CD4-positive, alpha-beta T cell treated with Interleukin-6 for 4 hours (primary cell): ENCODE measurements at places on chromosomes 12 and 14.
A peak's percentile ranks its signal among the peaks of the same experiment; 100 is the strongest.

DNA sequence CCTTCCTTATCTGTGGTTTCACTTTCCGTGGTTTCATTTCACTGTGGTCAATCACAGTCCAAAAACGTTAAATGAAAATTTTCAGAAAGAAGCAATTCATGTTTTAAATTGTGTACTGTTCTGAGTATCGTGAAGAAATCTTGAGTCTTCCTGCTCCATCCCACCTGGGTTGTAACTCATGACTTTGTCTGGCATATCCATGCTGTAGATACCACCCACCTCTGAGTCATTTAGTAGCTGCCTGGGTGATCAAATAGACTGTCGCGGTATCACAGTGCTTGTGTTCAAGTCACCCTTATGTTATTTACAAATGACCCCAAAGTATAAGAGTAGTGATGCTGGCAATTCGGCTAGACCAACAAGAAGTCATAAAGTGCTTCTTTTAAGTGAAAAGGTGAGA, 521.2 kb downstream of the AACS start:
- no peak for DNase-seq

GRCh38 chr12:108826101-108826806, 31.1 kb downstream of the SSH1 start:
- no peak for DNase-seq

GRCh38 chr12:109723311-109723881, 9.8 kb downstream of the FAM222A start:
- no peak for DNase-seq

DNA sequence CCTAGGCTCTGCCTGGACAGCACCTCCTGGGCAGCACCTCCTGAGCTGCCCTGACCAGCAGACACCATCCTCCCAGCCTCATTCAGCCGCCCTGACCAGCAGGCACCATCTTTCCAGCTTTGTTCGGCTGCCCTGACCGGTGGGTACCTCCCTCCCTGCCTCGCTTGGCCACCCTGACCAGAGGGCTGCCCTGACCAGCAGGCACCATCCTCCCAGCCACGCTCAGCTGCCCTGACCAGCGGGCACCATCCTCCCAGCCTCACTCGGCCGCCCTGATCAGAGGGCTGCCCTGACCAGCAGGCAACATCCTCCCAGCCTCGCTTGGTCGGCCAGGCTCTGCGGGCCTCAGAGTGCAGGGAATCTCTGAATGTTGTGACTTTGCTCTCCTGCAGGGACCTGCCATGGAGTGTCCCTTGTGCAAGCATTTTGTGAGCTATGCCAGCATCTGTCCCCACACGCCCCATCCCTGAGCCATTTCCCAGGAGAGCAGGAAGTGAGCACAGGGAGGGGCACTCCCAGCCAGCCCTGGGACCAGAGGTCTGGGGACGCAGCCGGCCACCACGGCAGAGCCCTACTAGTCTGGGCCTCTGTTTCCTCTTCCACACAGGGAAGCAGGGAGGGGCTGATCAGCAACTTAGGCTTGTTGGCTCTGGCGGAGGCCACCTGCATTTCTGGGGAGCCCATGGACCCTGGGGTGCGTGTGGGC, 265.5 kb downstream of the SEC23A start:
- DNase-seq, result no peak

GRCh38 chr12:1161197-1161596, 170.2 kb downstream of the ERC1 start:
- DNase-seq, result no peak

- no peak for DNase-seq
Measured at GRCh38 chr14:51521764-51522163, 129.9 kb upstream of the FRMD6 start.

DNA sequence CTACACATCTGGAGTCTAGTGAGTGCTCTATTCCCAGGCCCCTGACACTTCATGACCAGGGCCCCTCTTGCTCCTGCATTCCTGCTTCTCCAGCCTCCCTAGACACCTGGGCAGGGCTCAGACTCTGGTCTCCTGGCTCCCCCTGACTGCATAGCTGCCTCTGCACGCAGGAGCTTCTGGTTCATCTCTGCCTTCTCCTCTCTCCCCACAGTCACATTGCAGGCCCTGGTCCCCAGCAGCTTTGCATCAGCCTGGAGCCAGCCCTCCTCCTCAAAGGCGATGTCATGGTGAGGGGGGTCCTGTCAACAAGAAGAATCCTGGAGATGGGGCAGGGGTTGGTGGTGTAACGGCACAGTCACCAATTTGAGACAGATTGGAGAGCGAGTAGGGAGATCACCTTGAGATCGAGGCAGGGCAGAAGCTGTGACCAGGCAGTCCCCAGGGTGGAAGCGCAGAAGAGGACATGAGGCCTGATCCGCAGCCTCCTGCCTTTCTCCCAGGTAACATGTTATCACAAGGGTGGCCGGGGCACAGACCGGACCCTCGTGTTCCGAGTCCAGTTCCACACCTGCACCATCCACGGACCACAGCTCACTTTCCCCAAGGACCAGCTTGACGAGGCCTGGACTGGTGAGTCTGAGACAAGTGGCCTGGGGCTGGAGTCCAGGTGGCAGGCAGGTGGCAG, 8.1 kb downstream of the TNS2 start:
- DNase-seq, result no peak

DNA sequence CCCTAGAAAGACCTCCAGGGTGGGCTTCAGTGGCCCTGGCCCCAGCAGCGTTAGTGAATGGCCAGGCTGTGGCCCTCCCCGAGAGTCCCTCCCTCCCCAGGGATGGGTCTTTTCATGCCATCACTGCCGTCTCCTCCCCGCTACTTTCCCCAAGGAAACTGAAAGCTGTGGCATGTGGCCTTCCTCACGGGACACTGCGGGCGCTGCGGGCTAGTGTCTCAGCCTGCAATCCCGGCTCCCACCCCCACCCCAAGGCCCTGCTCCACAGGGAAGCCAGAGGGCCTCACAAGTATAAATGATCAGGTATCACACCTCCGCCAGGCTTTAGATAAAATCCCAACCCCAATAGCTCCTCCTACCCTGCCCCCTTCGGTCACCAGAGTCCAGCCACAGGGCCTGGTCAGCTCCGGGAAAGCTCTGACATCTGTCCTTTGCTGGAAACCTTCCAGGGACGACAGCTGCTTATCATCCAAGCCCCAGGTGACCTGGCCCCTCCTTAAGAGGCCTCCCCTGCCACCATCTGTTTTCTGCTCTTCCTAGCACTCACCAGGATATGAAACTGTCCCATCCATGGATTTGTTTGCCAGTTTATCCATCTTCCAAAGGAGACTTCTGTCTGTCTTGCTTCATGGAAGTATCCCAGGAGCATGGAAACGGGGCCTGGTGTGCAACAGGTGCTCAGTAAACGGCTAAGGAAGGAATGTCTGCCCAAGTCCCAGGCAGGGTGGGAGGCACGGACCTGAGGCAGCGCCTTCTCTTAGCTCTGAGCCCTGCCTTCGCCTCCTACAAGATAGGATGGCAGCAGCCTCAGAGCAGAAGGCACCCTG, 31.6 kb downstream of the CCDC85C start:
- DNase-seq, result no peak

- no peak for DNase-seq
Measured at GRCh38 chr12:77600468-77600843, 230.2 kb upstream of the NAV3 start.

GRCh38 chr12:52316701-52317100, 4.5 kb downstream of the KRT83 start:
- no peak for DNase-seq

DNA sequence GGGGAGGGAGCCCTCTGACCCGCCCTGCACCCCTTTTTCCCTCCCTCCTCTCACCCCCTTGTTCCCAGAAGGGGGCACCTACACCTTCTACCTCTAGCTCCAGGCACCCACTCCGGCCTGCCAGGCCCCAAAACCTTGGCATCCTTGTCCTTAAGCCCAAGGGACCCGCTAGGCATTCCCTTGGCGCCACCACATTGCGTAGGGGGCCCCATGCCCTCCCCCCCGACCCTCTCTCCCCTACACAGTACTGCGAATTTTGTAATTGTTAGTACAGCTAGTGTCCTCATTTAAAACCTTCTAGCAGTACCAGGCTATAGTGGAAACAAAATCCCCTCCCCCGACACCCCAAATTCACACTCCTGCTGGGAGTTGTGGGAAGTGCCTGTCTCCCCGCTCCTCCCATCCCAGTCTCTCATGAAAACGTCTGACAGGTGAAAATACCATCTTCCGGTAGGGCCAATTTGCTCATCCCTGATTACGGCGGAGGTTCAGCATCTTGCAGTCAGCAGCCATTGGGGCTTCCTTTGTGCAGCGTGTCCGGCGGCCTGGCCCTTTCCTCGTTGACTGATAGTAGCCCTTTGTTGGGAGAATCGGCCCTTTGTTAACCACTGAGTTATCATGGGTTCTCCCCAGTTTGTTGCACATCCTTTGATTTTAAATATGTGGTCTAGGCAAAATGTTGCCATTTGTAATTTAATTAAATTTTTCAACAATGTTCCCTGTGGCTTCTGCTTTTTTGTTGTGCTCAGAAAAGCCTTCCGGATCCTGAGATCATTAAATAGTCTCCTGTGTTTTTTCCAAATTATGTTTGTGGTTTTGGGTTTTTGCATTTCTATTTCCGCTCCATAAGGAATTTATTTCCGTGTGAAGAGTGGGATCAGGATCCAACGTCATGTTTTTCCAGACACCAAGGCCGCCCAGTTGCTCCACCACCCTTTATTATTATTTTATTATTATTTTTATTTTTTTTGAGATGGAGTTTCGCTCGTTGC, 7.9 kb upstream of the CEP170B start:
- no peak for DNase-seq

GRCh38 chr12:40903040-40903439, 210.8 kb downstream of the CNTN1 start:
- DNase-seq, result no peak

DNA sequence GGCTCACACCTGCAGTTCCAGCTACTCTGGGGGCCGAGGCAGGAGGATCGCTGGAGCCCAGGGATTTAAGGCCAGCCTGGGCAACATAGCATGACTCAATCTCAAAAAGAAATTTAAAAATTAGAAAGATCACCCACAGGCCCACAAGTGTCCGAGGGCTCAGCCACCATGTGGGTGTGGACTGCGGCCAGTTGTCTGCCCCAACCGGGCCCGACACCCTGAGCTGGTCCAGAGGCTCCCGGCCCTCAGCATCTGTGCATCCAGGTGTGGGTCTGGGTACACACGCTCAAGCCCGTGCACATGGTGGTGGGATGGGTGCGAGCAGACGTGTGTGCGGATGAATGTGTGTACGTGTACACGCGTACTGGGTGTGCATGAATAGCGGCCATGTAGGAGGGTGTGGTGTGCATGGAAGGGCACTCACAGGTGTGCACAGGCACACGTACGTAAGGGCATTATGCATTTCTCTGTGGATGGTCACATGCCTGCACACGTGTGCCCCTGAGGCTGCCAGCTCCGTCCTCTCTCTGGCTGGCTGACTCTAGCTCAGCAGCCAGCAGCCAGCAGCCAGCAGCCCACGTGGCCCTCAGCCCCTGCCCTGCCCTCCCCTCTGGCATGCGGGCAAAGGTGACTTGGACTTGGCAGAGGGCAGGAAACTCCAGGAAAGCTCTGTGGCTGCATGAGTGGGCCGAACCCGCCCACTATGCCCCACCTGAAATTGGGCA, 23.3 kb upstream of the NUDT14 start:
- DNase-seq, result no peak

- no peak for DNase-seq
Measured at GRCh38 chr12:52247622-52248540, 14.8 kb downstream of the KRT7 start.

GRCh38 chr12:53677016-53677799, 1.3 kb upstream of the ATP5MC2 start:
- DNase-seq, result no peak

DNA sequence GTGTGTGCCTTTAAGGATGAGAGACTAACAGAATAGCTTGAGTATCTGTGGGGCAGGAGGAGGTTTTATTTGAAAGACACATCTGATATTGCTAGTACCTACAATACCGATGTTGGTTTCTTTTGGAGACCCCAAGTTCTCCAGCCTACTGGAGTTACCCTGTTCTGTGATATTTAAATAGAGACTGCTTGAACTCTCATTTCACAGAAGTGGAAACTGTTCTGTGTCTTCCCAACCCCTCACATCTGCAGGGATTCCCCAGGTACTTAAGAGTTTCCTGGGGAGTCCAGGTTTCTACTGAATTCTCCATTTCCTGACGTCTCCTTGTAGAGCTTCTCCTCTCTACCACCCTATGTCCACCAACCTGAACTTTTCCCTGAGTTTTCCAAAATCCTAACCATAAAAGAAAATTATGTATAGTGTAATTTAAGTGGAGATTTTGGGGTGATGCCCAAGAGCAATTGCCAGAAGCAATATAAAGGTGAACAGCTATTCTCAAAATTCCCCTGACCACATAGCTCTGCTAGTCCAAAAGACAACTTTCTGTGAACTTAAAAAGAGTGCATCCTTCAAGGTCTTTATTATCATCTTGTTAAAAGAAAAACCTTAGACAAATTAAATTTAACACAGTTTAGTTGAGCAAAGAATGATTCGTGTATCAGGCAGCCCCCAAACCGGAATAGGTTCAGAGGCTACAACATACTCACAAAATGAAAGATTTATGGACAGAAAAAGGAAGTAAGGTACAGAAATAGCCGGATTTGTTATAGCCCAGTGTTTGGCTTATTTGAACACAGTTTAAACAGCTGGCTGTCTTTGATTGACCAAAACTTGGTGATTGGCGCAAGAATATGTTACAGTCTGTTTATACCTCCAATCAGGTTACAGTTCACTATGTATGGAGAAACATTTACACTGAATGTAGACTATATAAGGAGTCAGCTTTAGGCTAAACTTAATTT, 373.4 kb downstream of the NUAK1 start:
- no peak for DNase-seq

GRCh38 chr14:74302152-74302628, 544 bp downstream of the ABCD4 start:
- peak; percentile 35 for DNase-seq

- no peak for DNase-seq
Measured at GRCh38 chr14:29062466-29062865, 295.9 kb downstream of the FOXG1 start.

DNA sequence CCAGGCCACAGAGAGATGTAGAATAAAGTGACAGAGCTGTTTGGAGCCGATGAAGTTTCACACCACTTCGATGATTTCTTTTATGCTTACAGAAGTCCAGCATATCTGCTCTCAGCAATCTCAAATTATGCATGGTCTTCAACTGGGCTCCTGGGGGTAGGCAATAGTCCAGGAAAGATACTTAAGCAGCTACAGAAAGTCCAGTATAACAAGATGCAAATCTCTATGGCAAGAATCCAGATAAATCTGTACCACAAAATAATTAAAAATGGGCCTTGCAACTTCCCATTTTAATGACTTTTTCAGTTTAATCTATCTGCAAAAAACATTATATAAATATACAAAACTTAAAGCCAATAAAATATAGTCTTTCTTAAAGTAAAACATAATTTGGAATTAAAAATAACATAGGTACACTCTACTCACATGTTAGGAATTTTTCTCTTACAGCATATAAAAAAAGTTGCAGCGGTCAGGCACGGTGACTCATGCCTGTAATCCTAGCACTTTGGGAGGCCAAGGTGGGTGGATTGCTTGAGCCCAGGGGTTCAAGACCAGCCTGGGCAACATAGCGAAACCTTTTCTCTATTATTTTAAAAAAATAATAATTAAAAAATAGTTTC, 20.5 kb upstream of the RAD51AP1 start:
- DNase-seq, result no peak

GRCh38 chr12:132218527-132218875, 74.2 kb downstream of the NOC4L start:
- DNase-seq, result no peak
